ENCODE measurements at places on chromosomes 6 and 20.

- no peak overlapping the region for H3K4me3 ChIP-seq
- no peak overlapping the region for H3K27ac ChIP-seq
- H3K4me1 ChIP-seq: peaks cover 2% of the 10 kb centered on the region
- DNase-seq: no peak
- no peaks in the 10 kb centered on the region for H3K36me3 ChIP-seq
Measured at GRCh38 chr20:57996936-57997890, 231.2 kb downstream of the ANKRD60 start.

GRCh38 chr6:36020154-36020553, 4.3 kb downstream of the SLC26A8 start:
- no peaks in the 10 kb centered on the region for H3K36me3 ChIP-seq
- H3K4me1 ChIP-seq: peaks cover 7% of the 10 kb centered on the region

GRCh38 chr6:95091823-95092436, 485.4 kb upstream of the MANEA start:
- H3K36me3 ChIP-seq: no peaks in the 10 kb centered on the region
- no peak overlapping the region for H3K27ac ChIP-seq
- no peaks in the 10 kb centered on the region for H3K4me1 ChIP-seq
- no peaks in the 10 kb centered on the region for H3K27me3 ChIP-seq
- DNase-seq: peak; percentile 9
- no peak overlapping the region for H3K4me3 ChIP-seq

GRCh38 chr6:797479-798077, 104.6 kb upstream of the EXOC2 start:
- H3K4me3 ChIP-seq: no peak overlapping the region
- no peak for DNase-seq
- no peak overlapping the region for H3K27ac ChIP-seq
- no peaks in the 10 kb centered on the region for H3K27me3 ChIP-seq
- H3K4me1 ChIP-seq: no peaks in the 10 kb centered on the region
- H3K36me3 ChIP-seq: no peaks in the 10 kb centered on the region

DNA sequence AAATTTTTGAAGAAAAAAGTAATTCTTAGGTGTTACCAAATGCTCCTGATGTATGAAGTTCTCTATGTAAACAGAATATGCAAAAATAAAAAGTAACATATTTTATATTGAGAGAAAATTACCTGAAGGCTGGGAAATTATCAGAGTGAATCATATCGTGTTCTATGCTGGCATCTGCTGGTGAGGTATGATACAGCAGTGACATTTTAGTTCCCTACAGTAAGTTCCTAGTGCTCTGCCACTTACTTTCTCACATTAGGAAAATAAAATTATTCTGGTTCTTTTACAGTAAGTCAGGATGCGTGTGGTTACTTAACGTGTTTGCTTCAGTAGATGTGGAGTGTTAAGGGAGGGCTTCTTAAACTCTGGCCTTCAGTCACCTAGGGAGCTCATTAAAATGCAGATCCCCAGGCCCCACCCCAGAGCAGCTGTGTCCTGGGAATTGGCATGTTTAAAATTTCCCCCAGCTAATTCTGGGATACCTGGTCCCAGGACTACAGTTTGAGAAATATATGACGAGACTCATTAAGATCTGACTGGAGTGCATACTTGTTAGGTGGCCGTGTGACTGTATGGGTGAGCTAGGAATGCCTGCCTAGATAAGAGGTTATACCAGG, 3.2 kb downstream of the ACTR5 start:
- DNase-seq: no peak
- H3K36me3 ChIP-seq: peaks cover 10% of the 10 kb centered on the region
- H3K4me1 ChIP-seq: peaks cover 6% of the 10 kb centered on the region

GRCh38 chr20:37185686-37186085, 6.3 kb upstream of the MROH8 start:
- peaks cover 9% of the 10 kb centered on the region for H3K36me3 ChIP-seq
- H3K4me3 ChIP-seq: no peak overlapping the region
- DNase-seq: no peak
- no peaks in the 10 kb centered on the region for H3K4me1 ChIP-seq
- no peaks in the 10 kb centered on the region for H3K27me3 ChIP-seq
- no peak overlapping the region for H3K27ac ChIP-seq

DNA sequence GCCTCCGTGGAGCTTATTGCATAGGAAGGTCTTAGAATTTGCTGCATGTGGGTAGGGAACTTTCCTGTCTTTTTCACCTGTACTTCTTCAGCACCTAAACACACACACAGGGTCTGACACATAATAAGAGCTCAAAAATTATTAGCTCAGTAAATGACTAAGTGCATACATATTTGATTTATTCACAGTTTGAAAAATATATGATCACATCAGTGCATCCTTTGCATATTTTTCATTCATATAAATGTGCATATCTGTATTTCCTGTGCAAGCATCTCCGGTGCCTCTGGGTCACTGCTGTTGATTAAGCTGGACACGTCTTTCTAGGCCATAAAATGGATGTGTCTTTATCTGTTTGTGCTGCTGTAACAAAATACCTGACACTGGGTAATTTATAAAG, 234.7 kb downstream of the UST start:
- H3K4me1 ChIP-seq: peaks cover 3% of the 10 kb centered on the region
- H3K36me3 ChIP-seq: no peaks in the 10 kb centered on the region
- H3K27me3 ChIP-seq: no peaks in the 10 kb centered on the region
- H3K27ac ChIP-seq: no peak overlapping the region
- DNase-seq: no peak

GRCh38 chr20:38645351-38645750, 43.7 kb downstream of the ARHGAP40 start:
- peaks cover 3% of the 10 kb centered on the region for H3K4me1 ChIP-seq
- no peak overlapping the region for H3K4me3 ChIP-seq
- peaks cover 14% of the 10 kb centered on the region for H3K27me3 ChIP-seq
- no peaks in the 10 kb centered on the region for H3K36me3 ChIP-seq
- no peak overlapping the region for H3K27ac ChIP-seq

DNA sequence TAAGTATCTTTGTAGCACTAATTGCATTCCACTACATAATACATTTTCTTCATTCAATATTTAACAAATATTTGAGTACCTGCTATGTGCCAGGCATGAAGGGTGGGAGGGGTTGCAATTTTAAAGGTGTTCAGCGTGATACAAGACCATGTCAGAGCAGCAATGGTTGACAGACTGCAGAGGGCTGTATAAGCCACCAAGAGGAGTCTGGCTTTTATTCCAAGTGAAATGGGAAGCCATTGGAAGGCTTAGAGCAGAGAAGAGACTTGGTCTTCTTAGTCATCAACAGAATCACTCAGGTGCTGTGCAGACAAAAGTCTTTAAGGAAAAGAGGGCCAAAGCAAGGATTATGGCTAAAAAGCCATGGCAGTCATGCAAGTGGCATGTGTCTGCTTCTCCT, 360.8 kb upstream of the ARID1B start:
- no peaks in the 10 kb centered on the region for H3K27me3 ChIP-seq
- no peaks in the 10 kb centered on the region for H3K36me3 ChIP-seq
- no peak overlapping the region for H3K4me3 ChIP-seq

DNA sequence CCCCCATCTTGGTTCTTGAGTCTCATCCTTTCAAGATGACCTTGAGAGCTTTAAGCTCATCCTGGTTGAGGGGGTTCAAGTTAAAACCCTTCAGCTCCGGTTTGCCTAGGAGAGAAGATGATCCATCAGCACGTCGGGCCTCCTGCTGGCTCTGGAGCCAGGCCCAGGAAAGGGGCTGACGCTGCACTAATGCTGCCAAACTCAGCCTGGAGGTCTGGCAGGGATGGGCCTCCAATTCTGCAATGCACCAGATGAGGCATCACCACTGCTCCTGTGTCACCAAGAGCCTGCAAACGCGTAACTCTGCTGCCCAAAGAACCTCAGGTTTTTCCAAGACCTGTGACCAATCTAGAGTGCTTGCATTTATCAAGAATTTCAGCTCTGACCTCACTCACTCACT, 6.1 kb downstream of the PDRG1 start:
- H3K36me3 ChIP-seq: peaks cover 15% of the 10 kb centered on the region
- no peaks in the 10 kb centered on the region for H3K27me3 ChIP-seq
